Kidney (tissue), 22 donors: ENCODE measurements at places on chromosomes 12 and 14. TPM values are rescaled to one million over a fixed set of nuclear protein-coding genes. Genes with fewer than 3 reads are reported as not detected.

Gene NFATC4
- 45.3 TPM for total RNA-seq

Gene GDF3
- total RNA-seq = 0.66 TPM

Gene OAS1
- total RNA-seq = 17.5 TPM

GRCh38 chr12:72742568-72742967 is 470.4 kb downstream of the TRHDE start:
- DNase-seq = no peak

- peak; percentile 43 for DNase-seq
Observed at GRCh38 chr12:108240027-108240785, 98.9 kb downstream of the CMKLR1 start.

DNA sequence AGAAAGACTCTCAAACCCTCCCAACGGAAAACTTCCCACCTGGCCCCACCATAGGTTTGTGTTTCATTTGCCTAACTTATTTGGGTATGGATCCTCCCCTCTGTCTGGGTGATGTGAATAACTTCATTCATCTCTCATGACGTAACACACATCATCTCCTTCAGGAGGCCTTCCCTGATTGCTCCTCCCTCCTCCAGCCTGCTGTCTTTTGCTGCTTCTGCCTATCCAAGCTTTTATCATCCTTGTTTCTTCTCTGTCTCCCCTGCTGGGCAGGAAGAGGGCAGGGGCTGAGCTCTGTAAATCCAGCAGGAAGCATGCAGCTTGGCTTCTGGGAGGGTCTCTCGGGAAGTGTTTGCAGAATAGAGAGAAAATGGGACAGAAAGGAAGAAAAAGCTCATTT is 766.0 kb upstream of the TBX3 start:
- no peak for DNase-seq

DNA sequence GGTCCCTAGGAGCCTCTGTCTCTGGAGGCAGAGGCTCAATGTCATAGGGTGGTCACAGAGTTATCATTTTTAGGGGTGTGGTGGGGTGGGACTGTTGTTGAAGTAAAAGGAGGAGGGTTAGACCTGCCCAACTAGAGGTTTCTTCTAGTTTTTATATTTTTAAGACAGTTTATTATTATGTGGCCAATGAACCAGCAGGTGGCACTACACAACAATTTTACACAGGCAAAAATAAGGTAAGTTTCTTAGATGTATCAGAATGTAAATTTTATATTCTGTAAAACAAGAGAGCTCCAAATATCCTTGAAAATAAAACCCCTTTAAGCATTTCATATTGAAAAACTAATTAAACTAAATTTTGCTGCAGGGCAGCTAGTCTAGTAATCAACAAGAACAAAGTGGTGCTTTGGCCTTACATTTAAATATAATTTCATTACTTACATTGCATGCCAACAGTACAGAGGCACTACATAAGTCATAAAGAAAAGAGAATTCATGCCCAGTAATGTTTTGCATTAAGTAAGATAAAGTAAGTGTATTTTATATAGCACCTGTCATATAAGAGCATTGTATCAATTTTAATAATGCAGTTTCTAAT is 22.2 kb upstream of the OVCH1 start:
- peak; percentile 24 for DNase-seq

- no peak for DNase-seq
Observed at GRCh38 chr14:64174922-64175782, 119.0 kb downstream of the ESR2 start.

DNA sequence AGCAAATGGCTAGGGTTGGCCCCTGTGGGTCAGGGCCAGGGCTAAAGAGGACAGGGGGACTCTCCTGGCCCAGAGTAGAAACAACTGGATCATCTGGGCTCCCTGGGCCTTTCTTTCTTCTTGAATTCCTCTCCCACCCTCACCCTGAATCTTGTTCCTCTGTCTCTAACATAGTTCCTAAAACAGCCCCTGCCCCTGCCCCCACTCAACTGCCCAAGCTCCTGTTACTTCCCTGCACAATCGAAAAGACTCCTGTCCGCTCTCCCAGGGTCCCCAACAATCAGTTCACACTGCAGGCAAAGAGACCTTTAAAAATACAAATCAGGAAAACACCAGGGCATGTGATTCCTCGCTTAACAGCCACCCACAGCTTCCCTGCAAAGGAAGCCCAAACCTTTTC is 18.0 kb upstream of the ANKRD33 start:
- no peak for DNase-seq

DNA sequence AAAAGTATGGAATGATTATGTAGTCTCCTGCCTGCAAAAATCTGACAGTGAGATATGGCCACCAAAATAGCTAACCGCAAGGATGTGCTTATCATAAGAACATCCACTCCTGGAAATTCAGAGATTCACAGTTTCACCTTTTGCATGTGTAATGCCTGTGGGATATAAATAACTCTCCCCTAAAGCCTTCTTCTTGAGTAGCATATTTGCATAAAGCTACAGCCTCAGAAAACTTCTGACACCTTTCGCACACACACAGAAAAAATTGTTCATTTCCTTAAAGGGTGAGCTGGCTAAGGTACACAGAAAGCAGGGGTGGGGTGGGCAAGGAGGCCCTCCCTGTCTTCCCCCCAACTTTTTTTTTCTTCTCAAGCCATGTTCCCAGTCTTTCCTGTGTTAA is 3.1 kb upstream of the IGF1 start:
- DNase-seq = no peak
